Neural progenitor cell (in vitro differentiated cells): ENCODE measurements at places on chromosomes 13 and 19. TPM values are rescaled to one million over a fixed set of nuclear protein-coding genes. Genes with fewer than 3 reads are reported as not detected.

GRCh38 chr13:39052944-39053343 is 14.7 kb downstream of the NHLRC3 start:
- H3K4me3 ChIP-seq: no peak overlapping the region
- peaks cover 7% of the 10 kb centered on the region for H3K36me3 ChIP-seq
- no peak for DNase-seq
- no peak overlapping the region for H3K27ac ChIP-seq

DNA sequence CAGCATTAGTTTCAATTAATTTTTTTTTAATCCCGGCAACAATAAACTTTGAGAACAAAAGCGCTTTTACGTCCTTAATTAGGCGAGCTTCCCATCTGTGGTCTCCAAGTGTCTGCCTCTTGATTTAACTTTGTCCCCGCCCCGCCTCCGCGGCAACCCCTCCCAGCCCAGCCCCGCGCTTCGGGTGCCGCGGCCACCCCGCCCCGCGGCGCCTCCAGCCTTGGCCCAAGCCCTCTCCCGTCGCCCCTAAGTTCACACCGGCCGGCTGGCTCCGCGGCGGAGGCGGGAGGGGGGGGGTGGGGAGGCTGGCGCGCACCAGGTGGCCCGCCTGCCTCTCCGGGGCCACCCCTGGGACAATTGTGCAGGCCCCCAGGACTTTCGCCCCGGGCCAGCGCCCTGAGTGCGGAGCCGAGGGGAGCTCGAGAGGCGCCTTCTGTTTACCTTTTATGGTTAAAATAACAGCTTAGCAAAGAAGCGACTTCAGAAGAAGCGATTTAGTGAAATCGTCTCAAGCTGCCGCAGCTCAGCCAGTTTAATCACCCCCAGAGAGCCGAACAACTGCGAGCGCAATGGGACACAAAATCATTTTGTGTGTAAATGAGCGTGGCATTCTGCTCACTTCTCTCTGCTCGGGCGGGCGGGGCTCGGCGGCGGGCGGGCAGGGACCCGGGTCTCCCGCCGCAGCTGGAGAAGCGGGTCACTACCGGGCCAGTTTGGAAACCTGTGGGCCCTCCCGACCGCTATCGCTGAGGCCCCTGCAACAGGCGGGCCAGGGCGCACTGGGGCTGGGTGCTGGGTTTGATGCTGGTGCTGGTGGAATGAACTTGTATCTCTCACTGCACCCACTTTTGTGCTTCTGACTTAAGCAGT is 1.4 kb downstream of the KCTD15 start:
- peak overlapping the region; percentile 68 for H3K27ac ChIP-seq
- peak overlapping the region; percentile 93 for H3K4me3 ChIP-seq
- DNase-seq: peak; percentile 88
- peaks cover 20% of the 10 kb centered on the region for H3K4me1 ChIP-seq

DNA sequence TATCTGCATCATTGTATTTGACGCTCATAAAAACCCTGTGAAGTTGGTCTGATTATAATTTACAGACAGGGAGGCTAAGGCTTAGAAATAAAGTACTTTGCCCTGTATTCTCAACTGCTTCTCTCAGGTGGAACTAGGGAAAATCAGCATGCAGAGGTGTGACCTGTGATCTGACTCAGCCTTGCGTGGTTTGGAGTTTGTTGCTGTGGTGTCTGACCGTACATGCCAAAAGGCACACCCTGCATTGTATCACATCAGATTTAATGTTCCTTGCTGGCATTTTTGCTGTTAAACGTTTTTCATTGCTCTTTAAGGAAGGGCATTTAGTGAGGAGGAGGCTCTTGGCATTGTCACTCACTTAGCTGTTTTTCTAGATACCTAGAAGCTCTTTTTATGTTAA is 58.8 kb upstream of the C1QTNF9B start:
- H3K27ac ChIP-seq: no peak overlapping the region
- H3K4me1 ChIP-seq: no peaks in the 10 kb centered on the region
- no peaks in the 10 kb centered on the region for H3K27me3 ChIP-seq
- no peak overlapping the region for H3K4me3 ChIP-seq

DNA sequence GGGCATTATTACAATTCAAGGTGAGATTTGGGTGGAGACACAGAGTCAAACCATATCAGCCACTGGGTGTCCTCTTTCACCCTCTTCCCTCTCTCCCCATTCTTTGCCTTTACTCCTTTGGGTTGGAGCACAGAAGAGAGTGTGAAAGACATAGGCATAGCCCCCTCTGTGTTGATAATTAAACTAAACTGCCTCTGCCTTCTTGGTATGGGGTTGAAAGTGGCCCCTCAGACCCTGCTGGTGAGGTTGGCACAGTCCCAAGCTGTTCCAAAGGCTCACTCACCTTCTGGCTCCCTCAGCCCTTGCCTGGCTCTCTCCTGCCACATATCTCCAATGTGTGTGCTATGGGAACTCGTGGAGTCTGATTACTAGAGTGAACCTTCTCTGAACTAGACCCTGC is 210.6 kb upstream of the RXFP2 start:
- H3K27ac ChIP-seq: no peak overlapping the region
- H3K27me3 ChIP-seq: no peaks in the 10 kb centered on the region
- no peak overlapping the region for H3K4me3 ChIP-seq
- no peak for DNase-seq

Gene CPB2
- not detected in 2 replicates for total RNA-seq

Gene CDC16
- 53.1 and 69.6 TPM in 2 replicates for total RNA-seq
